ENCODE measurements at places on chromosomes 6 and 20.
A peak's percentile ranks its signal among the peaks of the same experiment; 100 is the strongest.

DNA sequence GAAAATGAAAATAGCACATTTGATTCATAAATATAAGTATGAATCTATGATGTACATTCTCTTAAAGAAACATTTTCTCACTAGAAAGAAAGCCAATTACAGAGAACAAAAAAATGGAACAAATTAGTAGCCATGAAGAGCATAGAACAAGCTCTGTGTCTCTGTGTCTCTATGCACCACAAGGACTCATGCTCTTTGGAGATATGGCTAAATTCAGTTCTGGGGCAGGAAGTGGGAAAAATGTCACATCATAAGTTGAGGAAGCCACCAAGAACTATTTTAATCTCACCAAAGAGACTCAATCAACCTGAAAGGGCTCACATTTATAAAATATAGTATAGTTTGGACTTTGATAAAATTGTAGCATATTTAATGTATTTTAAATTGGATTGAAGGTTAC lies 1259.8 kb upstream of the GJE1 start:
- no peak for DNase-seq

DNA sequence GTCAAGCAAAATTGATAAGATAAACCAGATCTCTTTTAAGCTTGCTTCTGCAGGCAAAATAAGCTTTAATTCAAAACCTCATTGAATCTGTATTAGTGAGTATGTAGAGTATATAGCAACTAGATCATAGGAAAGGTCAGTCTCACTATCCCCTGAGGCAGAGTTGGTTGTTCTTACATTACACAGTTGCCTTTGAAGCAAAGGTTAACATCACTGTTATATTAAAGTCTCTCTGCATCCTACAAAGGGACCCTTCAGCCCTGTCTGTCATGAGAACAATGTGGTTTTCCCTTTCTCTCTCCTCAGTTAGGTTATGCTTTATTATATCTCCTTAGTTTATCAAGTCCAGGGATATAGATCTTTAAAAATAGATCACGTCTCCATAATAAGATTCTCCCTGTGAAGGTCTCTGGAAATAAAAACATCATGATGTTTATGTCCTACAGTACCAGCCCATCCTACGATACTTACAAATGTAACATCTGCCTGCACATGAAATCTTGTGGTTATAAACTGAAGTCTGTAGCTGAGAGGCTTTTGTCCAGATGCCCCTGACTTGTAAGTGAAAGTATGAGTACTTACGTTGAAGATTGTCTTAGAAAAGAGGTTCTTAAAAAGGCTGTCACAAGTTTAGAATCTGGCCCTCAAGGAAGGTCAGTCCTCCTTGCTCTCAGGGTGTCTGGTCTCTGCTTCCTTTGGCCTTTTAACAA lies 103.6 kb downstream of the VIP start:
- DNase-seq = no peak

- DNase-seq = peak; percentile 71
Measured at GRCh38 chr20:9514461-9515213, at the start of gene LAMP5. LAMP5 (plus strand) TSS chr20:9514590; CDS start chr20:9514853, 263 bp downstream.

- no peak for DNase-seq
Measured at GRCh38 chr6:42599558-42599957, 35.7 kb downstream of the UBR2 start.

DNA sequence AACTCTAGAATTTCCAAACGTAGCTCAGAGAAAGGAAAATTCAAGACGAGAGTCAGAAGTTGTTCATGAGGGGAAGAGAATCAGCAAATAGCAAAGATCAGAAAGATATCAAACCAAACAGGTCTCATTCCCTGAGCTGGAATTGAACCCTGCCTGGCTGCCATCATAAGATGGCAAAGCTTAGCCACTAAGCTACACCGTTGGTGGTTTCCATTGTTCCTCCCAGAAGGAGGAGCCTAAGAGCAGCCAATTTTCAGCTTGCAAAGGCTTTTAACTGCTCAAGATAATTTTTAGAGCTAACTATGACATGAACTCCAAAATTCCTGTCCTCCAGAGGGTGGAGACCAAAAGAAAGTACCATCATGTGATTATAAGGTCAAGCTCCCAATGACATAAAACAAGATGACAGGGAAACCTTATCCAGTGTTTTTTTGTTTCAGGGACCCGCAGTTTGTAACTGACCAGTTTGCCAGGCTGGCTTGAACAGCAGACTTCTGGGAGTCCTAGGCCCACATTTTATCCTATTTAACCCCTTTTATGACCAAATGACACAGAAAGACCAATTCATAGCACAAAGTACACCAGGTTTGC lies 55.9 kb downstream of the COL11A2 start:
- DNase-seq = no peak

- DNase-seq = no peak
Measured at GRCh38 chr20:21289651-21290050, 13.5 kb upstream of the XRN2 start.

GRCh38 chr6:128723667-128724066 lies 159.3 kb upstream of the LAMA2 start:
- DNase-seq = no peak

DNA sequence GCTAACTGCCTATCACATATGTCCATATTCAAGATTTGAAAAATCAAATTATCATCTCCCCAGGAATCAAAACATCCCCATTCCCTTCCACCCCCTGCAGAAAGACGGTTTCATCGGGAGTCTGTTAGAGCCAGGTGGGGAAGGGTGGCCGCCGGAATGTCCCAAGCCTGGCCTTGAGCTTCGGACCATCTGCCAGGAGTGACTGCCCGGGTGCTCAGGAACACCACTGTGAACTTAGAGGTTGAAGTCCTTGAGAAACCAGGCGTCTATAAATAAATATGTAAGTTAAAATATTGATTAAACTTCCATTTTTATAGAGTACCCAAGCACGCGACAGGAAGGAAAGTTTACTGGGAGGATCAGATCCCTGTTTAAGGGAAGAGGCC lies 250.8 kb downstream of the DLL1 start:
- no peak for DNase-seq

- DNase-seq = no peak
Measured at GRCh38 chr20:3714092-3714491, 1.7 kb upstream of the SIGLEC1 start.

- no peak for DNase-seq
Measured at GRCh38 chr6:13013681-13014503, 297.3 kb downstream of the PHACTR1 start.

GRCh38 chr6:100163035-100163434 lies 169.0 kb upstream of the MCHR2 start:
- DNase-seq = no peak

DNA sequence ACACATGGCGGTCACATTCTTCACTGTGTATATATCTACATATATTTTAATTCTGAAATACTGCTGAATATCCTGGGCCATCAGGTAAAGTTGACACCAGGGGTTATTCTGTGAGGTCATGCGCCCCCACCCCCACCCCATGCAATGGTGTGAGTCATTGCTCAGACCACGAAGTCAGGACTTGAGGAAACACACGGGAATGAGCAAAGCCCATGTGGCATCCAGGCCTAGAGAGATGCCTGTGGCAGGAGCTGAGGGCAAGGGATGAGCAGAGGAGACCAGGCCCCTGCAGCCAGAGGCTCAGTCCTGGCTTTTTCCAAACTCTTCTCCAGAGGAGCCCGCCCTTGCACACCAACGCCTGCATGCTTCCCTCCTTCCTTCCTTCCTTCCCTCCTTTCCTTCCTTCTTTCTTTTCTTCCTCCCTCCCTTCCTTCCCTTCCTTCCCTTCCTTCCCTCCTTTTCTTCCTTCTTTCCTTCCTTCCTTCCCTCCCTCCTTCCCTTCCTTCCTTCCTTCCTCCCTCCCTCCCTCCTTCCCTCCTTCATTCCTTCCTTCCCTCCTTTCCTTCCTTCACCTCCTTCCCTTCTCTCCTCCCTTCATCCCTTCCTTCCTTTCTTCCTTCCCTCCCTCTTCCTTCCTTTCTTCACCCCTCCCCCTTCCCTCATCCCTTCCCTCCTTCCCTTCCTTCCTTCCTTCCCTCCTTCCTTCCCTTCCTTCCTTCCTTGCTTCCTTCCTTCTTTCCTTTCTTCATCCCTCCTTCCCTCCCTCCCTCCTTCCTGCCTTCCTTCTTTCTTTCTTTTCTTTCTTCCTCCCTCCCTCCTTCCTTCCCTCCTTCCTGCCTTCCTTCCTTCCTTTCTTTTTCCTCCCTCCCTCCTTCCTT lies 72.0 kb upstream of the INSM1 start:
- DNase-seq = no peak

GRCh38 chr20:35991142-35991771 lies 22.9 kb downstream of the CNBD2 start:
- DNase-seq = peak; percentile 14

GRCh38 chr6:98395610-98396166 lies 438.7 kb upstream of the POU3F2 start:
- no peak for DNase-seq

DNA sequence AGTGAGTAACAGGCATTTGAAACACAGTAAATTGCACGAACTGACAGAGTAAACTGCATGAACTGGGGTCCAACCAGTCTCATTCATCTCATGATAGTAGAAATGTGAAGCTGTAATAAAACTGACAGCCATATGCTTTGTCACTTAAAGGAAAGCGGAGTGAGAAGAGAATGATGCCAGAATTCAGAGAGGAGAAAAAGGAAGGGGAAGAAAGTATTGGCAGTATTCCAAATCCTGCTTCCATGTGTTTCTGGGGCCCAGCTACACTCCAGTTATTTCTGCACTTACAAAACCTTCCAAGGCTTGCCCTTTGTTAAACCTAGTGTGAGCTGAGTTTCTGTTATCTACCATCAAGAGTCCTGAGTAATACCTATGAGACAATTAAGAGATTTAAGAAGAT lies 17.2 kb downstream of the SNX14 start:
- no peak for DNase-seq

GRCh38 chr20:5970381-5970780 lies 19.9 kb downstream of the MCM8 start:
- no peak for DNase-seq

GRCh38 chr20:63703471-63703975 lies 4.3 kb downstream of the ARFRP1 start:
- no peak for DNase-seq

DNA sequence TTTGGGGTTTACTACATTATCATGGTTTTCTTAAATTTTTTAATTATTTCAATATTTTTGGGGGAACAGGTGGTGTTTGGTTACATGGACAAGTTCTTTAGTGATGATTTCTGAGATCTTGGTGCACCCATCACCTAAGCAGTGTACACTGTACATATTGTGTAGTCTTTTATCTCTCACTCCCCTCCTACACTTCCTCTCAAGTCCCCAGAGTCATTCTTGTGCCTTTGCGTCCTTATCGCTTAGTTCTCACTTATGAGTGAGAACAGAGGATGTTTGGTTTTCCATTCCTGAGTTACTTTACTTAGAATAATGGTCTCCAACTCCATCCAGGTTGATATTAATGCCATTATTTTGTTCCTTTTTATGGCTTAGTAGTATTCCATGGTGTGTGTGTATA lies 130.9 kb upstream of the CD93 start:
- DNase-seq = no peak

DNA sequence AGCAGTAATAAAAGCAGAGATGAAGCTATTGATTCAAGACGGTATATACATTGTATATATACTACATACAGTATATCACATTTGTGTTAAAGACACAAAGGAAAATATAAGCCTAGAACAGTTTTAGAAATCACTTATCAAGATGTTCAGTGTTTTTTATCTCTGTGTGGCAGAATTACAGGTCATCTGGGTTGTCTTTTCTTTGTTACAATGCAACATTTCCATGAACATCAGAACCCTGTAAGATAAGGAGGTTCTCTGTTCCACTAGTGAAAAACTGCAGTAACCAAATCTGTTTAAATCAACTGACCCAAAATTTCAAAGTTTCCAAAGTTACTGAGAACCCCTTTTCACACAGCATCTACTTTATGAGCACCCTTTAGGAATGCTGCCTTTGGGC lies 42.2 kb downstream of the B4GALT5 start:
- DNase-seq = no peak

DNA sequence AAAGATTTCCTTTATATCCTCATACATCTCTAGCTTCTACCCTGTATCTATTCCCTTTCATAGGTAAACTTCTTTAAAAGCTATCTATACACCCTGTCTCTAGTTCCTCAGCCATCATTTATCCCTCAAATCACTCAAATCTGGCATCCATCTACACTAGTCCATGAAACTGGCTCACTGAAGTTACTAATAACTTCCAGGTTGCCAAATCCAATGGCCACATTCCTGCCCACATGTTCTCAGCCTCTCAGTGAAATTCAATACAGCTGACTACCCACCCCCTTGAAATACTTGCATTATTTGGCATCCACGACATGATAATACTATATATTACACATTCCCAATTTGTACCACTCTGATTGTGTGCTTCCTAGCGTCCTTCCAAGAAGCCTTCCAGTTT lies 8.7 kb downstream of the REPS1 start:
- no peak for DNase-seq

GRCh38 chr6:34147906-34148630 lies 2.2 kb upstream of the GRM4 start:
- no peak for DNase-seq

Data from renal cortex interstitium (tissue), 15 donors.